ENCODE measurements at places on chromosomes 11 and 22.

DNA sequence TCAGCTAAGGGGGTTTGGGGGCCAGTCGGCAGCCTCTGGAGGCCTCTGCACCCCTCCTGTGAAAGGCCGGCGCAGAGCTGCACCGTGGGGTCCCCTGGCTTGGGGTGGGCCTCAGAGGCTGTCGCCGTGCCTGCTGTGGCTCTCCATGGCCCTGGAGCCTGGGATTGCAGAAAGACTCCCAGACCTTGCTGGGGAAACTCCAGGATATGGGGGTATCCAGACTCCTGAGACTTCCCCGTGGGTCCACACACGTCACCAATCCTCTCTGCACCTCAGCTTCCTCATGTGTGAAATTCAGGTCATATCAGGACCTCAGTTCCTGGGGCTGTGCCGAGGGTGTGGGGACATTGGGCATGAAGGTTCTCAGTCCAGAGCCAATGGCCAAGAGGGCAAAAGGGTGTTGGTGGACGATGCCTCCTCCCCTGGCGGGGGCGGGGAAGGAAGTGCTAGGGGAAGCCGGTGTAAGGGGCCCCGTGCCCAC is 97.1 kb downstream of the KCNQ1 start:
- no peak for DNase-seq

- DNase-seq, result peak; percentile 31
Observed at GRCh38 chr11:68120273-68121066, 718 bp downstream of the CHKA start.

GRCh38 chr11:67700548-67701262 is 26.3 kb upstream of the ALDH3B2 start:
- DNase-seq, result no peak

GRCh38 chr11:2138431-2139122 is 612 bp downstream of the IGF2 start:
- DNase-seq, result no peak

Data from NCI-H2081 (cell line).